ENCODE measurements at places on chromosomes 3 and 15. TPM values are rescaled to one million over a fixed set of nuclear protein-coding genes. Genes with fewer than 3 reads are reported as not detected.

Gene SAMMSON
- polyA plus RNA-seq, result not detected

Gene SCAANT1
- polyA plus RNA-seq, result not detected

Gene CCR8
- polyA plus RNA-seq, result not detected

Gene GP9
- polyA plus RNA-seq, result 1.3 TPM

Gene PPP4R2
- polyA plus RNA-seq, result 21.7 TPM

Gene PCLAF
- polyA plus RNA-seq, result 7.3 TPM

Gene LAMB2
- 153 TPM for polyA plus RNA-seq

Gene SNX22
- 14.2 TPM for polyA plus RNA-seq

Gene NEDD4
- 3.5 TPM for polyA plus RNA-seq

Gene CHDH
- 2.8 TPM for polyA plus RNA-seq

Gene APOD
- 85.8 TPM for polyA plus RNA-seq

Gene RLBP1
- not detected for polyA plus RNA-seq

Gene ERC2
- 0.20 TPM for polyA plus RNA-seq

Gene TJP1
- 23.0 TPM for polyA plus RNA-seq
